ENCODE measurements at places on chromosomes 16 and 17.

DNA sequence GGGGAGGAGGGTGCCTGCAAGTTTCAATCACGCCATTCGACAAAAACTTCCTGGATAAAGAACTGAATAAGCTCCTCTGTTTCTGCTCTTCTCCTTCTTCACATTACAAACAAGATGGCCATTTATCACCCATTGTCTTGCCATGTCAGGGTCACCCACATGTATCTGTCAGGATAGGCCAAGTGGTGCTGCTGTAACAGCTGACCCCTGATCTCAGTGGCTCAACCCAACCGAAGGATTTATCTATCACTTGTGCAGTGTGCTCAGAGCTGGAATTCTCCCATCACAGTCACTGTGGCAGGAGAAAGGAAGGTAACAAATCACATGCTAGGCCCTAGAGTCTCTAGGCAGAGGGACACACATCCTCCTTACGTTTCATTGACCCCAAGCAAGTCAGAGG is 210.0 kb upstream of the CDH5 start:
- no peak for DNase-seq

- no peak for DNase-seq
These were observed 24.5 kb downstream of the WDR45B start for GRCh38 chr17:82623707-82624106.

DNA sequence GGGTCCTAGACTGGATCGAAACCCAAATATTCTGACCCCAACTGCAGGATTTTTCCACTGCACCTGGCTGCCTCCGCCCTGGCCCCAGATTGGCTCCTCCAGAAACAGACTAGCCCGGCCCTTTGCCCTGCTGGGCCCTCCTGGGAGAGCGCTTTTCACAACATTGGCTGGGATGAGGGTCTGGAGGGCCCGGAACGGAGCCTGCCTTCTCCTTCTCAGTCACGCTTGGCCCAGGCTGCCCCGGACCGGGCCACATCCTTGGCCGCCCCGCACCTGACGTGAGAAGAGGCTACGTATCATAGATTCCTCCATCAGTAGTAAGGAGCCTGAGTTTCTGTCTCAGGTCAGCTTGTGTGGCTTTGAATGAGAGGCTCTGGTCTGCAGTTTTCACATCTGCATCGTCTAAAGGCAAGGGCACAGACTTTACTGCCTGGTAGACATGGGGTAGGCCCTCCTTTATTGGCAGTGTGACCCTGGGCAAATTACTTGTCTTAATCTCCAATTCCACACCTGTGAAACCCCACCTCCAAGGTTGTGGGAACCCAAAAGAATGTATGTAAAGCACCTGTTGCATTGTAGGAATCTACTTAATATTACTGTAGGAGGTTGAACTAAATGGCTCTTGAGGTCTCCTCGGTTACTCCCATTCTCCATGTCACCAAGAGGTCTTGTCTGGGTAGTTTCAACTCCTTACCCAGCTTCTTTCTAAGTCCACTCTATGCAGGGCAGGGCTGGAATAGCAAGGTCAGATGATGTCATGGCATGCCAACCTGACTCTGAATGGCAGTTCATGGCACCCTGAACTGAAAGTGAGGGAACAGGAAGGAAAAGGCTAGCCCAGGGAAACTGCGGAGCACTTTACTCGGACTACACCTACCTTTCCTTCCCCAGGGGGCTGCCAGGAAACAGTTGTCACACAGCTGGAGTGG is 661 bp downstream of the LRRC3C start:
- DNase-seq: no peak

DNA sequence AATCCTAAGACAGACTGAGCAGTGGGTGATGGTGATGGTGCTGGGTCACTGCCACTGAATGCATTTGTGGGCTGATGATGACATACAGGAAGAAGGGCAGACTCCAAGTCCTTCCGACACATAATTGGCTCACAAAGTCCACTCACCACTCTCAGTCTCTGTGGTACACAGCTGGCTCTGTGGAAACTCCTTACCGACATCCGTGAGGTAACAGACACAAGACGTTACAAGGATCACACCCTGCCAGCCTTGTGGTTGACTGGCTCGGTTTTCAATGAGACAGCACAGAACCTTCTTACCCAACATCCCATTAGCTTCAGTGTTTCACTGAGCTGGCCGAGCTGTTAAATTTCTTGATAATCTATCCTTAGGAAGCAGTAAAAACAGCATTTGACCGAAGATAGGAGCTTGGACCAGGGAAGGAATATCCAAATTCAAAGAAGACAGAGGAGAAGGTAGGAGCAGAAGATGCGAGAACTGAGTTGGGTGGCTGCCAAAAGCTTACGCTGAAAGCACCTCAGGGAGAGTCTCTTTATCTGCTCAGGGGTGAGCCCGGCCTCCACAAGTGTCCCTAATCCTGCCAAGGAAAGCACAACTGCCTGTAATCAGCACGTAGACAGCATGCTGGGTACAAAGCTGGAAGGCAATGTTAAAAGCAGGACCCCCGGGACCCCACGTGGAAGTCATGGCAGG is 5.5 kb upstream of the MXRA7 start:
- peak; percentile 73 for DNase-seq

- no peak for DNase-seq
These were observed 266.3 kb downstream of the FOXL1 start for GRCh38 chr16:86844695-86845094.

DNA sequence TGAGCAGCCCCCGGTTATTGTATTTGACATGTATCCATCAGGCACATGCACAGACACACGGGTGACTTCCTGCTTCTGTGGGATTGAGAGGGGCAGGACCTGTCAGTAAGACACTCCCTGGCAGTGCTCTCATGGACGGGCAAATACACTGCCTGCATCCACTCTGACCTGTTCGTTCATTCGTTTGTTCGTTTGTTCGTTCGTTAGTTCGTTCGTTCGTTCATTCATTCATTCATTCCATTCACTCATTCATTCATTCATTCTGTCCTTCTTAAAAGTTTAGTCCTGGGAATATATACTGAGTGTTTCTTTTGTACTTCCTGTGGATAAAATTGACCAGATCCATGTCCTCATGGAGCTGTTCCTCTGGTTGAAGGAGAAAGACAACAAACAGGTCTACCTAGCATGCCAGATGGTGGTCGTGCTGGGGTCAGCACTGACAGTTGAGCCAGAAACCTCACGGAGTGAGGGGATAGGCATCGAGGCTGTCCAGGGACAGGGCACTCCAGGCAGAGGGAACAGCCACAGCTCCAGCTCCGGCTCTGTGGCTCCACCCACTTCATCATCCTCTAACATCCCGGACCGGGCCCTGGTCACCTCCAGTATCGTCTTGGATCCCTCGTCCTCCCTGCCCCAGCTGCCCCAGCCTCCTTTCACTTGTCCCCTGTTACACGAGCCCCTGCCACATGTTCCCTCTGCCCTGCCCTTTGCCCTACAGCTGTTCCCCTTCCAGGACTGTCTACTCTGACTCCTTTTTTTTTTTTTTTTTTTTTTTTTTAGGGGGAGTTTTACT is 336.1 kb downstream of the CPPED1 start:
- DNase-seq: no peak

GRCh38 chr16:87679593-87680271 is 77.4 kb downstream of the JPH3 start:
- DNase-seq: no peak

DNA sequence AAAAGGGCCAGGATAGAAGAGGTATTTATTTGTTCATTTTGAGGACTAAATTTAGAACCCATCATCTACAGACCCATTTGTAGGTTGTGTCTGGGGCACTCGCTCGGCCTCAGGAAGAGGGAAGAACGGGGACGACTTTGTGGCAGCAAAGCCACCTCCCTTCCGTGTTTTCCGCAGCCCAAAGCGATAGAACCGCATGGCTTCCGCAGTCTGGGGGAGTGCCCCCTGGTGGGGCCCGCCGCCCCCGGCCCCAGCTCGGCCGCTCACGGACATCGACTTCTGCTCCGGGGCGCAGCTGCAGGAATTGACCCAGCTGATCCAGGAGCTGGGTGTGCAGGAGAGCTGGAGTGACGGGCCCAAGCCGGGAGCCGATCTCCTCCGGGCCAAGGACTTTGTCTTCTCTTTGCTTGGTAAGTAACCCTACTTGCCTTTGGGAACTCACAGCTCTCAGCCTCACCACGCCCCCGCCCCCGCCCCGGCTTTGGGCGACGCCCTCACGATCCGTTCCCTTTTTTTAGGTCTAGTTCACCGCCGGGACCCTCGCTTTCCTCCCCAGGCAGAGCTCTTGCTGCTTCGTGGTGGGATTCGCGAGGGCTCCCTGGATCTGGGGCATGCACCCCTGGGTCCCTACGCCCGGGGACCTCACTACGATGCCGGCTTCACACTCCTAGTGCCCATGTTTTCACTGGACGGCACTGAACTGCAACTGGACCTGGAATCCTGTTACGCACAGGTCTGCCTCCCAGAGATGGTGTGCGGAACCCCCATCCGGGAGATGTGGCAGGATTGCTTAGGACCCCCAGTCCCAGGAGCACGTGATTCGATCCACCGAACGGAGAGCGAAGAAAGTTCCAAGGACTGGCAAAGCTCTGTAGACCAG is 681 bp downstream of the TMEM102 start:
- no peak for DNase-seq

GRCh38 chr16:85765767-85766166 is 14.9 kb upstream of the C16orf74 start:
- DNase-seq: no peak

GRCh38 chr17:40884708-40885512 is at the start of gene KRT20:
KRT20 (minus strand) TSS chr17:40885242; CDS start chr17:40885185, 57 bp downstream.
- no peak for DNase-seq

- no peak for DNase-seq
These were observed 45.8 kb downstream of the TEX2 start for GRCh38 chr17:64217249-64217691.

DNA sequence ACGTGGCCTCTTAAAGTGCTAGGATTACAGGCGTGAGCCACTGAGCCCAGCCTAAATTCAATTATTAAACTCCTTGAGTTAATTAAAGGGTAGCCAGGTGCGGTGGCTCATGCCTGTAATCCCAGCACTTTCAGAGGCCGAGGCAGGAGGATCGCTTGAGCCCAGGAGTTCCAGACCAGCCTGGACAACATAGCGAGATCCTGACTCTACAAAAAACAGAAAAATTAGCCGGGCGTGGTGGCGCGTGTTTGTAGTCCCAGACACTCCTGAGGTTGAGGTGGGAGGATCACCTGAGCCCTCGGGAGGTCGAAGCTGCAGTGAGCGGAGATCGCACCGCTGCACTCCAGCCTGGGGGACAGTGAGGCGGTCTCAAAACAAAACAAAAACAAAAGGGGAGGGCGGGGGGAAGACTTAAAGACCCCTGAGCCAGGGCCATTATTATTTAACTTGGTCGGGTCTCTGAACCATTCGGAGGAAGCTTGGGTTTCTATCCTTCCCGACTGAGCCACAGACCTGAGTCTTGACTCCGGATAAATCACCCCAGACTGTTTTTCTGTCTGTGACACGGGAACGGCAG is 19.5 kb downstream of the BCL7C start:
- no peak for DNase-seq

DNA sequence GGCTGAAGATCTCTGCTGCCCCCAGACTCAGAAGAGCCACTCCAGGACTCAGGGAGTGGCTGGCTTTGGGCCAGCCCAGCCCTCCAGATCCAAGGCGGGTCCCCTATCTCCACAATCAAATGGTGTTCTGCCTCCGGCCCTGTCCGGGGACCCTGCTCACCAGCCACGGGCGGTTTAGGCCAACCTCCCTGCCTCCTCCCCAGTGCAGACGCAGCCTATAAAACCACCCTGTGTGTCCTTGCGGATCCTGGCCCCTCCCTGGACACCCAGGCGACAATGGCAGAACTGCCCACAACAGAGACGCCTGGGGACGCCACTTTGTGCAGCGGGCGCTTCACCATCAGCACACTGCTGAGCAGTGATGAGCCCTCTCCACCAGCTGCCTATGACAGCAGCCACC is at the start of gene SLC12A3:
Gene SLC12A3, plus strand, starts transcription at position 248 of the 400 bp plus-strand sequence. Its CDS starts 29 bp downstream, at position 277.
- no peak for DNase-seq

GRCh38 chr17:30530346-30531025 is 53.3 kb downstream of the GOSR1 start:
- DNase-seq: no peak

- DNase-seq: no peak
These were observed 5.8 kb upstream of the MYO1D start for GRCh38 chr17:32882734-32883133.

DNA sequence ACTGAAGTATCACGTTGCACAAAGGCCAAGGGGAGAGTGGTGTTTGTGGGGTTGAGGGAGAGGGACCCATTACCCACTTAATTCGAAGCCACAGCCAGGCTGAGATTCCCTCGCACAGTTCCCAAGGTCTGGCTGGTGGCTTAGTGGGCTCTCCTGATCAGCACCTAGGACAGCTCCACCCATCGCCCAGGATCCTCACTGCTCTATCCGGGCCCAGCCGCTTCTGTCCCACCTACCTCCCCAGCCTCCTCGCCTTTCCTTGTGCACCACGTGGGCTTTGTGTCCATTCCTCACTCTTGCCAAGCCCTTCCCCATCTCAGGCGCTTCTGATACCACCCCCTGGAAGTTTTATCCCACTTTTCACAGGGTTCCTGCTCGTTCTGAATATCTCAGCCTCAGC is 163.5 kb downstream of the CCT6B start:
- DNase-seq: no peak
